ENCODE measurements at places on chromosomes 4 and X.

- DNase-seq = no peak
These were observed 241.4 kb upstream of the ANXA3 start for GRCh38 chr4:78310007-78310739.

GRCh38 chr4:156191044-156191781 is 237.5 kb upstream of the CTSO start:
- no peak for DNase-seq

- DNase-seq = peak; percentile 91
These were observed 48.2 kb downstream of the GUCY1B1 start for GRCh38 chr4:155807021-155807420.

- DNase-seq = no peak
These were observed 32.7 kb upstream of the HTRA3 start for GRCh38 chr4:8236920-8237195.

DNA sequence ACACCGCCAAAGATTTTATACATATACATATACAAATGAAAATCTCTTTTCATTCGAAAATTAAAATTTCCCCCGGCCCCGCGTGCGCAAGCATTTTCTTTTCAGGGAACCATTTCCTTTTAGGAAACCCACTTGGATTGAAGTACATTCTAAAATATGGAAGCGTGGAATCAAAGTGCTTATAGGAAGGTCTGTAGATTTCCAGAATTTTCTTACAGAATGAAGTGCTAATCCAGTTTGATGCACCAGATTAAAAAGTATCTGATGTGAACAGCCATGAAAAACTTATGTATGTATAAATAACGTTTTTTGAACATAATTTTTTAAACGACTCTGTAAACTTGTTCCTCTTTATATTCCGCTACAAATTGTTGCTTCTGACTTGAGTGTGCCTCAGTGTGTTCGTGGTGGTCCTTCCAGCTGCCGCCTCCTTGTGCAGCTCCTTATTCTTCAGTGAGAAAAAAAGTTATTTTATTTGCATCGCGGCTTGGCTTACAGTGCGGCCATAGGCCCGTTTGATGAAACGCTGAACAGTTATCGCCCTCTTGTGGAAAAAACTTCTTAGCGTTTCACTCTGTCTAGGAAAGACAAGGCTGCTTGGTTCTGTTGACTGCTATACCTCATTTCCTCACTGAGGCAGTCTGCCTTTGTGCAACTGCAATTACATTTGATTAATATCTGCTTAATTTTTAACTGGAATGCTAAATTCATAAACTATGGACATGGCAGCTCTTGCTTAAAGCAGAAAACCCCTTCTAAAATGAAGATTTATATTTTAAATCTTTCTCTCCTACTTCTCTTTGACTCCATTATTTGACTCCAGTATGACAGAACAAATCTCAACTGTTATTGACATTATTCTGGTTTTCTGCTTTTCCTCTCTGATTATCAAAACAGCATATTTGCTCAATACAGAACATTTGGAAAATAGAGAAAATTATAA is 4.7 kb upstream of the NKX6-1 start:
- peak; percentile 68 for DNase-seq

- peak; percentile 36 for DNase-seq
These were observed 331 bp downstream of the SETD7 start for GRCh38 chr4:139555705-139556070.

DNA sequence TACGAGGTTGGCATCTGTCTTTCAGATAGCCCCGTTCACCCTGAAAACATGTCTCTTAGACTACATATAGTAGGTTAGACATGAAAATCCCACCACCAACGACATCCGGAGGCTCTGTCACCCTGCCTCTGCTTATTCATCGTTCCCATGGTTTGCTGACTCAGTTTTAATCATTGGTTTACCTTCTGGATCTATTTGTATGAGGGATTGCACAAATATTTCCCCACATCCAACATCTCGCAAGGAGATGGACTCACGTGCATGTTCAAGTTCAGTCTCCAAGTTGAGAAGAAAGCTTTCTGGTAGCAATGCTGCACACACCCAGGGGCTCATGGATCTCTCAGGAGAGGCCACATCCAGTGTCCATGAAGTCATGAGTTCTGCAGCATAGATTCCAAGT is 10.8 kb downstream of the CETN2 start:
- DNase-seq = peak; percentile 38

GRCh38 chr4:165931741-165932140 is 58.7 kb downstream of the TLL1 start:
- DNase-seq = no peak
